ENCODE measurements at places on chromosomes 5 and 9. TPM values are rescaled to one million over a fixed set of nuclear protein-coding genes. Genes with fewer than 3 reads are reported as not detected.

DNA sequence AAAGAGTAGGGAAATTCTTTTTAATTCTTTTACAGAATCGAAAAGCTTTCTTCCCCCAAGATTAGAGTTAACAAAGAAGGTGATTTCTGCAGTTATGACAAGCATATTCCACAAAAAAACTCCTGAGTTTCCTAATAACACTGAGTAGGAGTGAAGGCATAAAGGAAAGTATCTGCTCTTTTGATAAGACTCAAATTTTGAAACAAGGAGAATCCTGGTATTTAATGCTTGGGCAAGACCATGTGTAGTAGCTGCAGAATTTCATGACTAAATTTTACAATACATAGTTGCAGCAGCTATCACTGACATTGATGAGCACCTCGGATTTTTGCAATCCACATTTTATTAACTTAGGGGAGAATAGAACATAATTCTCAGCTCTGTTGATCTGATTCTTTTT lies 92.6 kb downstream of the MARCHF3 start:
- no peaks in the 10 kb centered on the region for H3K27me3 ChIP-seq
- no peak for DNase-seq
- H3K36me3 ChIP-seq: no peaks in the 10 kb centered on the region
- H3K4me3 ChIP-seq: no peak overlapping the region
- H3K27ac ChIP-seq: no peak overlapping the region
- no peaks in the 10 kb centered on the region for H3K4me1 ChIP-seq

Gene CAAP1
- 16.2 TPM for polyA plus RNA-seq

DNA sequence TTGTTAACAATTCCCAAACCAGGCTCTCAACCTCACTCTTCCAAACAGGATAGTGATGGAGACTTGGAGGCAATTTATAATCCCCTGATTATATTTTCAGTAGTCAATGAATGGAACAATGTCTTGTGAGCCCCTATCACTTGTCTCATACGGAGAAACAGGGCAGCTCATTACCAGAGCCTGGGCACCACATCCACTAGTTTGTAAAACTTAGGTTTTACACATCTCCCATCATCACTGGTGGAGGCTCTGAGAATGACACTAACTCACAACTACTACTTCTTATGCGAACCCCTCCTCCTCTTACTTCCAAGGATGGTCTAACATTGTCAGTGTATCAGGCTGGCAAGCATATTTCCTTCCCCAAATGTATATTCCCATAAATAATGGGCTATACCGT lies 253.7 kb downstream of the EPB41L4A start:
- H3K27me3 ChIP-seq: no peaks in the 10 kb centered on the region
- peaks cover 41% of the 10 kb centered on the region for H3K36me3 ChIP-seq
- H3K27ac ChIP-seq: no peak overlapping the region
- DNase-seq: no peak
- peaks cover 18% of the 10 kb centered on the region for H3K4me1 ChIP-seq

- DNase-seq: no peak
- H3K36me3 ChIP-seq: peaks cover 13% of the 10 kb centered on the region
- peaks cover 28% of the 10 kb centered on the region for H3K4me1 ChIP-seq
- no peaks in the 10 kb centered on the region for H3K27me3 ChIP-seq
- H3K4me3 ChIP-seq: no peak overlapping the region
These were observed 1.3 kb upstream of the SRA1 start for GRCh38 chr5:140558542-140558941.

Gene RACK1
- polyA plus RNA-seq: 2,702 TPM

DNA sequence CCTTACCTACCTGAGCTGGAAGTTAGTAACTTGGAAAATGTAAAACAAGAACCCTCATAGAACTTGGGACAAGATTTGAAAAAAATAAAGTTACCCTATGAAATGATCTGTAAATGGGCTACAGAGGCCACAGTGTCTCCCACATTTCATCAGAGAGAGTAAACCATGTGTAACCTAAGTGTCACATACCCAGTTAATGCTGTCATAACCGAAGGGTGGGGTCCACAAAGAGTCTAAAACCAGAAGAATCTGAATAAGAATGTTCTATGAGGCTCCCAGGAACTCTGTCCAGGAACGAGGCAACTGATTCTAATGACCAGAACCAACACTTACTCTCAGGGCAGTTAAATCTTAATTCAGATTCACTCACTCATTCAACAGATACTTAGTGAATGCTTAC lies 1.0 kb upstream of the FAM13B start:
- DNase-seq: no peak

Gene ACOT12
- not detected for polyA plus RNA-seq

Gene PCDHGC4
- not detected for polyA plus RNA-seq

- H3K4me3 ChIP-seq: no peak overlapping the region
- no peak overlapping the region for H3K27ac ChIP-seq
- H3K36me3 ChIP-seq: peaks cover 25% of the 10 kb centered on the region
- no peak for DNase-seq
- no peaks in the 10 kb centered on the region for H3K27me3 ChIP-seq
These were observed 96.6 kb downstream of the MAN2A1 start for GRCh38 chr5:109786206-109786855.

- DNase-seq: no peak
- peaks cover 3% of the 10 kb centered on the region for H3K27me3 ChIP-seq
- H3K27ac ChIP-seq: no peak overlapping the region
- no peaks in the 10 kb centered on the region for H3K4me1 ChIP-seq
- no peaks in the 10 kb centered on the region for H3K36me3 ChIP-seq
These were observed 9.2 kb upstream of the LCN15 start for GRCh38 chr9:136773386-136774044.

GRCh38 chr9:36548454-36548853 lies 24.2 kb upstream of the MELK start:
- H3K36me3 ChIP-seq: no peaks in the 10 kb centered on the region
- DNase-seq: no peak
- no peaks in the 10 kb centered on the region for H3K4me1 ChIP-seq
- peaks cover 8% of the 10 kb centered on the region for H3K27me3 ChIP-seq
- H3K4me3 ChIP-seq: no peak overlapping the region
